ENCODE measurements at places on chromosomes 12 and 14.

- peak; percentile 74 for DNase-seq
Measured at GRCh38 chr12:53623548-53624385, 2.4 kb downstream of the ATF7 start.

DNA sequence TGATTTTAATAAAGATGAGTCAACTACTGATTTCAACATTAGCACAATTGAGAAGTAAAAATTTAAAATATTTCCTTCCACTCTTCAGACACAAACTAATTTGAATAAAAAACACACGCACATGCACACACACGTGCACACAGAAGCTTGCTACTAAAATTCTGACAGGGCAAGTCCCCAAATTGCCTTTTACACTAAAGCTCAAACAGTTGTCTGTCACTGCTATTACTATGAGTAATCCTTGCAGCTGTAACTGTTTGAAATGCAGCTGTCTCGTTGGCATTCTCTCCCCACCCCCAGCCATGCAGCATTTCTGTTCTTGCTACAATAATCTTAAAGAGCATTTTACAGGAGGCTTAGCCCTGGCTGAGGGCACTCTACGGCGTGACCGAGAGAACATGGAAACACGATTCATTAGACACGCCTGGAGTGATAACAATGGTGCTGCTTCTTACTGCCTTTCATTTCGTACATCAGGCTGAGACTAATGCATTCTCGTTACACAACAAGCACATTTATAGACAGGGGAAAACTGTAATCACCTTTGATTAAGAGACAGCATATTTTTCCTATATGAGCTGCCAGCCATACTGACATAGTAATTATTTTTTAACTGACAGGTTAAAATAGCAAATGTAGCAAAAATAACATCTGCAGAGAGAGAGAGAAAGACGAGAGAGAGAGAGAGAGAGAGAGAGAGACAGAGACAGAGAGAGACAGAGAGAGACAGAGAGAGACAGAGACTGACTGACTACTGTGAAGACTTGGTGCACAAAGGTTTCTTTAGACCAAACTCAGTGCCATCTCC is 153.8 kb downstream of the MED13L start:
- peak; percentile 64 for DNase-seq

DNA sequence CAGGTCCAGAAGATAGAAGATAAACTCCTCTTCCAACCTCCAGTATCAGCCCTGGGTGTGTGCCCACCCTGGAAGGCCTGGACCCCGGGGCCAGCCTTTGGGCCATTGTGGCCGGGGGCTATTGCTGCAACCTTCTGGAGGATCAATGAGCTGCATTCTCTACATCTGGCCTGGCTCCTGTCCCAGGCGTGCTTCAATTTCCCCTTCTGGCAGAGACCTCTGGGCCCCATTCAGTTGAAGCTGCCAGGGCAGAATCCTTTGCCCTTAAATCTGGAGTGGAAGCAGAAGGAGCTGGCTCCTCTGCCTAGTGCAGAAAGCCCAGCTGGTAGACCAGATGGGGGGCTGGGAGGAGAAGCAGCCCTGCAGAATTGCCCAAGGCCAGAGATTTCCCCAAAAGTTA is 10.0 kb downstream of the NYNRIN start:
- DNase-seq = no peak

GRCh38 chr12:63882844-63883243 is 38.3 kb downstream of the SRGAP1 start:
- DNase-seq = no peak

GRCh38 chr12:3727877-3728632 is 24.9 kb downstream of the CRACR2A start:
- DNase-seq = no peak

DNA sequence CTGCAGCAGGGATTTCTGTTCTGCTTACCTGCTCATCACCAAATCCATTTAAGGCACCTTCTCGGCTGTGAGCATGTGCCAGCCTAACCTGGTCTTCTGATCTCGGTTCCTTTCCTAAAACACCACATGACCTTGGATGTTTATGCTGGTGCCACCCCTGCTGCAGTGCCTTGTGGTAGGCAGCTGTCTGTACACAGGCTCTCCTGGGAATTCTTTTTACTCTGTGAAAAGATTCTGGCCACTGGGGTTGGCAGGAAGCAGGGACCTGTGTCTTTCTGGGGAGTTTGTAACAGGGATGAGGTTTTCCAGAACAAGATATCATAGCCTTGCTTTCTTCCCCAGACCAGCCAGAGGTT is 10.4 kb upstream of the PLEKHG3 start:
- DNase-seq = no peak

DNA sequence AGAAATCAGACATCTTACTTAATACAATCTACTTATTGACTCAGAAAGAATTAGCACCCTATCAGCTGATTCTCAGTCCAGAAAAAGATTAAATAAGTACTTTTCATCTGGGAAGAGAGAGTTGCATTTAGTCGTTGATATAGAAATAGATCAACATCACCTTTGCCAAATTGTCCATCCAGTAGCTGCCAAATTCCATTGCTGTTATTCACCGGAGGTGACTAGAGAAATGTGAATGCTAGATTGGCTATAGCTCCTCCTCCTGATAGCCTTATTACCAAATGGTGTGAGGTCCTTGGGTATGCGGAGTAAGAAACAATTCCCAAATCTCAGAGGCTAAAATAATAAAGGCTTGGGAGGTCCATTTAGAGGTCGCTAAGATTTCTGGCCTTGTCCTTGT is 723.3 kb upstream of the FLRT2 start:
- no peak for DNase-seq

DNA sequence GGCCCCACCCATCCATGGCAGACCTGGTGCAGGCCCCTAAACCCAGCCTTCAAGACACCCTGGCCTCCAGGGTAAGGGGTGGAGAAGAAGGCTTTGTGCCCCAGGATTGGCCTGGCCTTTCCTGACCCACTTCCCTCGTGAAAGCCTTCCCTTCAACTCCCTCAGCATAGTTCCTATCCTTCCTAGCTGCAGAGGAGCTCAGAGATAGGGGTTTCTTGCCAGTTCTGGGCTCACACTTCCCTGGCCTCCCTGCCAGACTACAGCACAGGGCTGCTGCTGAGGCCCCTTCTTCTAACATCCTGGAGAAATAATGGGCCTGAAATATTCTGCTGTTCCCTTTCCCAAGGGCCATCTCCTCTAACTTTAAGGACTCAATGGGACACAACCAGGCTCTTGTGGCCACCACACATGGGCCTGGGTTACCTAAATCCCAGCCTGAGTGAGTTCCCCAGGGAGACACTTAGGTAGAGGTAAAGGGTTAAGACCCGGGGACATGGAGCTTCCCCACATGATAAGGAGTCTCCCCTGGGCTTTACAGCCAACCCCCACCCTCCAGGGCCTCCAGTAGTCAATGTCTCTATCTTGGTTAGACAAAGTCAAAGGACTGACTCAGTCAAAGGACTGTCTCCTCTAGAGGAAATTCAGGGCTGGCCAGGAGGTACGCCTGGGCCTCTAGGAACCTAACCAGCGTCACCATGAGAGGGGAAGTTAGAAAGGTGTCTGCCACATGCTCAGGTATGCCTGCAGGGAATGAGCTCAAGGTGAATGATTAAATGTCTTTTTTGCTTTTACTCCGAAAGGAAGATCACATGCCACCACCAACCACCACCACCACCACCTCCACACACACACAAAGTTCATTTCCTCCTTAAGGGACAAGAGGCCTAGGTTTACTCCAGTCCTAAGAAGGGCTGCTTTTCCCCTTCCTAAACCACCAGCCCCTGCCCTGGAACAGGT is 7.1 kb downstream of the ZFP36L1 start:
- DNase-seq = peak; percentile 76

DNA sequence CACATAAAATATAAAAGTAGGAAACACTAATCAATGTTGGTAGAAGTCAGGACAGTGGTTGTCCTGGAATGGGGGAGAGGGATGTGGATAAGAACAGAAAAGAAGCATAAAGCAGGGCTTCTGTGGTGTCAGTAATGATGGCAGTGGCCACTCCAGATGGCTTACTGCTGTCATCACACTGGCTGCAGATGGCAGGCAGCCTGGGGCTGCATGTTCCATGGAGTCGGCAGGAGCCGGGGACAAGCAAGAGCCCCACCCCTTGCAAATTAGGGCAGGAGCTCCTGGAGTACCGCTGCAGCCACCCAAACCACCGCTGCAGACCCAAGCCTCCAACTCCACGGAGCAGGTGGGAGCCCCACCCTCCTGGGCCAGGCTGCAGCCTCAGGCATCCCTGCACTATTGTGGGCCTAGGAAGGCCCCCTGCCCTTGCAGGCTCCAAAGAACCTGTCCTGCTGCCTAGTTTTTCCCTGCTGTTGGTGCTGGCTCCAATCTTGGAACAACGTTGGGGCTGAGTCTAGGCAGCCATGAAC is 28.8 kb upstream of the SLC5A8 start:
- DNase-seq = no peak

- DNase-seq = peak; percentile 99
Measured at GRCh38 chr12:75977952-75978671, 53.5 kb downstream of the PHLDA1 start.

DNA sequence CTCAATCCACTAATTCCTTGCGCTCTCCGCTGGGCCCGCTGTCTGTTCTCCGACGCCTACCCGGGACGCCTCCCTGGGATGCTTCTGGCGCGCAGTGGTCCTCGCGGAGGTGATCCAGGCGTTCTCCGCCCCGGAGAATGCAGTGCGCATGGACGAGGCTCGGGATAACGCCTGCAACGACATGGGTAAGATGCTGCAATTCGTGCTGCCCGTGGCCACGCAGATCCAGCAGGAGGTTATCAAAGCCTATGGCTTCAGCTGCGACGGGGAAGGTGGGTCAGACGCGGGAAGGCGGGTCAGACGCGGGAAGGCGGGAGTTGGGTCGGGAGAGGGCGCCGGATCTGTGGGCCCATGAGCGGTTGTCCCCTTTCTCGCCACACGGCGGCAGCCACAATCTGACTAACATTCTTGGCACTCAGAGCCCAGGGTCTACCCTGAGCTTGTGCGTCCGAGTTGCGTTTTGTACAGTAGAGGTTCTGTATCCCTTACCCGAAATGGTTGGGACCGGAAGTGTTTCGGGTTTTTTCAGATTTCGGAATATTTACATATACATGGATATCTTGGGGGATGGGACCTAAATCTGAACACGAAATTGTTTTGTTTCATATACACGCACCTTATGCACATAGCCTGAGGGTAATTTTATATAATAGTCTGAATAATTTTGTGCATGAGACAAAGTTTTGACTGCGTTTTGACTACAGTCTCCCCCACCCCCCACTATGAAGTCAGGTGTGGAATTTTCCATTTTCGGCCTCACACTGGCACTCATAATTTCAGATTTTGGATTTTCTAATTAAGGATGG is 762 bp downstream of the C12orf57 start:
- DNase-seq = peak; percentile 97

- peak; percentile 56 for DNase-seq
Measured at GRCh38 chr12:28872654-28873268, 276.3 kb upstream of the FAR2 start.

GRCh38 chr12:26226629-26227360 is 31.4 kb downstream of the SSPN start:
- DNase-seq = peak; percentile 56

Measured in GM23248 (cell line).